Trophoblast cell (in vitro differentiated cells and primary cell): ENCODE measurements at places on chromosomes 5 and 9.

DNA sequence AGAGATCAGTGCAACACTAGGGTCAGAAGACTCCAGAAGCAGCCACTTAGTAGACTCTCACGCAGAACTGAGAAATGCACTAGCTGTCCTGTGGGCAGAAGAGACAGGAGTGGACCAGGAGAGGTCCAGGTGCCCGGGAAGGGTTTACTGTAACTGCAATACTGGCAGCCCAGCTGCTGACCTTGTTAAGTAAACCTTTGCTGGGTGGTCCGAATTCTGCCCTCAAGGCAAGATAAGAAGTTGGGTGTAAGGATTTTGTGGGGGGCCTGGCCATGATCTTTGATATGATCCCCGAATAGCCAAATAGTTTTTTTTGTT lies 91.3 kb downstream of the PDE6A start:
- no peak for DNase-seq

DNA sequence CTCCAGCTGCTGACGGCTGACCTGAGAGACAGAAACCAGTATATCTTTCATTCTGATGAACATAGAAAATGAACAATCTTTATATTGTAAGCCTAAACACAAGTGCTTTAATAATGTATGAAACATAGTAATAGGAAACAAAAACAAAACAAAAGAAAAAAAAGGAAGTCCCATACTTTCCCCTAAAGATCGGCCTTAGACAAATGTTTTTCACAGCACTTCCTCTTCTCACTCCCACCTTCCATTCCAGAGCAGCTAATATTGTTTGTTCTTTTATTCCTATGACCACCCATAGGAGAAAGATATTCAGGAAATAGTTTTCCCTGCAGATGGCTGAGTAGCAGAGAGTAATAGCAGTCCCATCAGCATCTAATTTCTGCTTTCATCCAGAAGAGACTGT lies 194.4 kb upstream of the SLC27A6 start:
- no peak for DNase-seq

DNA sequence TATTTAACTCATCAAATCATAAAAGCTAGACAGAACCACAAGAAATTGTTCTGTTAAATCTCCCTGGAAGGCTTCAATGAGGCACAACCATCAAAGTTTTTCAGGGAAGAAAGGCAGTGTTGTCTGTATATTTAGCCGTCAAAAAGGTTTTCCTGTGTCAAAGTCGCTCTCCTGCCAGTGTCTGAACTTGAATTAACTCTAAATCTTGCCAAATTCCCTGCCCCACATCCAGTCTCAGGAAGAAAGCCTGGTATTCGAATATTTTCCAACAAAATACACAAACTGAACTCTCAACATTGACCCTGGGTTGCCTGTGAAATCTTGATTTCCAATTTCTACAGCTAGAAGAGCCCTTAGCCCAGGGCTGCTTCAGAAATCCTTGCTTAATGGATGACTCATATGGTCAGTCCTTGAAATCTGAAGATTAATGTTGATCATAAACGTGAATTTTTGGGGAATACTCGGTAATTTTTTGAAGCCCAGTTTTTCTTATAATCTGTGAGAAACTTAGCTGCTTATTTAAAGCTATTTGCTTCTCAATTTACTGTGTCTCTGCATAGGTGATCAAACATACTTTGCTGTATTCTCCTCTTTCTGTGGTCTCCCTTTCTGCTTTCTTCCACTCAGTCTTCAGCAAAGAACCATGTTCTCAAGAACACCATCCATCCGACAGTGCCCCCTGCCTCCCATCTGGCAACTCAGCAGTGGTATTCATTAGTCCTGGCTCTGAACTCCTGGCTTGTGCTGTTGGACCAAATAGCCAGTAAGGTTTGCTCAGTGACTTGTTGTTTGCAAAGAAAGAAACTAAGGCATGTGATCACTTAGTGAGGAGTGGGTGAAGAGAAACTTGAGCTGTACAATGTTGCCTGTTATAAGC lies 58.9 kb downstream of the NREP start:
- no peak for DNase-seq

- DNase-seq, result no peak
These were observed 2.7 kb upstream of the ITK start for GRCh38 chr5:157177953-157178352.

- DNase-seq, result no peak
These were observed 71.1 kb upstream of the LHFPL2 start for GRCh38 chr5:78719504-78720219.
